Stomach (tissue), 19 donors: ENCODE measurements at places on chromosomes 1 and 21. TPM values are rescaled to one million over a fixed set of nuclear protein-coding genes. Genes with fewer than 3 reads are reported as not detected.
A peak's percentile ranks its signal among the peaks of the same experiment; 100 is the strongest.

DNA sequence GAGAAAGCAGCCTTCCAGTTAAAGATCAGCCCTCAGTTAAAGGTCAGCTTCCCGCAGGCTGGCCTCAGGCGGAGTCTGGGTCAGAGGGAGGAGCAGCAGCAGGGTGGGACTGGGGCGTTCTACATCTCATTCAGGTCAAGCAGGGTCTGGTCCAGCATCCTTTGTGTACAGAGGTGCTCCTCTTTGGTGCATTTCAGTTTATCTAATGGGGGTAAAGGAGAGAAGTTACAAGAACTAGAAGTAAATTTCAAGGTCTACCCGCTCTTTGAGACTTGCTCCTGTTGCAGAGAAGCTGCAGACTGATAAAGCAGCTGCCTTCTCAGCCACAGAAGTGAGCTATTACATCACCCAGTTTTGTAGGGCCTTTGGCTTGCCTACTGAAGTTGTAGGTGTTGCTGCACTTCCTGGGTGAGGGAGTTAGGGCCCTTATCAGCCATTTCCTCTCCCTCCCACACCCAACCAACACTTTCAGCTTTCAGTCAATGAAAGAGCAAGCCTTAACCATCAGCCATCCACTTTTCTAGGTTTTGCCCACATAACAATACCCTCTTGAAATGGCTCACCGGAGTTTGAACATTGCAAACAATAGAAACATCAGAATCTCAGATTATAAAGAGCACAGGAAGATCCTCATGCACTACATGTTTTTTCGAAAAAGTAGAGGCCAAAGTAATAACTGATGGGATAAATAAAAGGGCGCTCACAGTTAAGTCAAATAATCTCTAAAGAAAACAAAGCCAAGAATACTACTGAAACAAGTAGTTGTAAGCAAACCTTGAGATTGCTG is 2.8 kb upstream of the NUP210L start:
- H3K27me3 ChIP-seq, result no peaks in the 10 kb centered on the region
- peaks cover 78% of the 10 kb centered on the region for H3K36me3 ChIP-seq
- H3K4me1 ChIP-seq, result peaks cover 38% of the 10 kb centered on the region
- DNase-seq, result peak; percentile 84
- H3K27ac ChIP-seq, result peak overlapping the region; percentile 30

- DNase-seq, result no peak
- H3K4me1 ChIP-seq, result peaks cover 8% of the 10 kb centered on the region
- no peak overlapping the region for H3K4me3 ChIP-seq
- H3K27me3 ChIP-seq, result no peaks in the 10 kb centered on the region
- H3K27ac ChIP-seq, result no peak overlapping the region
- peaks cover 33% of the 10 kb centered on the region for H3K36me3 ChIP-seq
These were observed 84.0 kb downstream of the RAVER2 start for GRCh38 chr1:64828829-64829228.

LRIG2 gene
- 14.5 TPM for total RNA-seq

LEFTY2 gene
- not detected for total RNA-seq

LCE3D gene
- not detected for total RNA-seq

DNA sequence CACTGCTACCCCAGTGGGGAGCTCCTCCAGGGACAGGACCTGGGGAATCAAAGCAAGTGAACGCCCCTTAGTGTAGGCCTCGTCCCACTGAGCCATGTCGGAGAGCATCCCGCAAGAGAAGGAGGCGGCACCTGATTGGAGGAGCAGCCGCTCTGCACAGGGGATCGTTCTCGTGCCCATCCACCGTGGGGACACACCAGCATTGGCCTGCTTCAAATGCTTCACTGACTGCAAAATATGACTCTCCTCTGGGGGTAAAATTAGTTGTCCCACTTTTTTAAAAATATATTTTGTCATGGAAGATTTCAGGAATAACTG is 111.0 kb downstream of the PDE9A start:
- no peak overlapping the region for H3K27ac ChIP-seq
- peaks cover 22% of the 10 kb centered on the region for H3K36me3 ChIP-seq
- no peak for DNase-seq
- H3K27me3 ChIP-seq, result no peaks in the 10 kb centered on the region
- no peak overlapping the region for H3K4me3 ChIP-seq

DNA sequence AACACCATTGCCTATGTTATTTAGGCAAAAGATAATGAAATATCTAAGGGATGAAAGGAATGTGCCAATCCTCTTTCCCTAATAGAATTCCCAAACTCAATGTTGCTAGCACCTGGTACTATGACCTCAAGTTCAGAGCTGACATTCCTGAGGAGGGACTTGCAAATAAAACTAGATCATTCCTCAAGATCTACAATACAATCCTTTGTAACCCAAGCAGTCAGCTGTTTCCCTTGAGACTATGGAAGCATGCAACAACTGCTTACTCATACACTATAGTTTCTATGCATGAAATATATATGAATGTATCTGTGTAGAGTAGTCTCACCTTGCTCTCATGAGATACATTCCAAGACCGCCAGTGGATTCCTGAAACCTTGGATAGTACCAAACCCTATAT is 65.0 kb downstream of the ABL2 start:
- H3K27ac ChIP-seq, result no peak overlapping the region
- H3K4me3 ChIP-seq, result no peak overlapping the region
- no peaks in the 10 kb centered on the region for H3K4me1 ChIP-seq
- no peak for DNase-seq
- H3K27me3 ChIP-seq, result no peaks in the 10 kb centered on the region

- H3K27ac ChIP-seq, result no peak overlapping the region
- no peaks in the 10 kb centered on the region for H3K27me3 ChIP-seq
- H3K36me3 ChIP-seq, result no peaks in the 10 kb centered on the region
- no peaks in the 10 kb centered on the region for H3K4me1 ChIP-seq
- no peak for DNase-seq
These were observed 562.2 kb upstream of the PTBP2 start for GRCh38 chr1:96159379-96159778.

DNA sequence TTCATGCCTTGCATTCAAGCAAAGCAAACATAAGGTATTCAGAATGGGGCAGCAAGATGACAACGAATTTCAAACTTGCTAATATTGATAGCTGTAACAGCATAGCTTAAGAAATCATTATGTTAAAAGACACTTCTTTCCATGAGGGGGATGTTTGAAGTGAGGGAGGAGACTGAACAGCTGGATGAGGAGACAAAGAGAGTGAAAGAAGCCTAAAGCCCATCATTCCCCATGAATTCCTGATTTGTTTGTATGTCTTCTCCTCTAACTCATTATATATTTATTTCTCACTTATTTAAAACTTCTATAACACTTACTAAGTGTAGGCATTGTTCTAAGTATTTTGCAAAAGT is 125.2 kb upstream of the PBX1 start:
- no peaks in the 10 kb centered on the region for H3K27me3 ChIP-seq
- no peaks in the 10 kb centered on the region for H3K36me3 ChIP-seq
- H3K4me1 ChIP-seq, result no peaks in the 10 kb centered on the region
- DNase-seq, result no peak
- no peak overlapping the region for H3K27ac ChIP-seq
- H3K4me3 ChIP-seq, result no peak overlapping the region

DNA sequence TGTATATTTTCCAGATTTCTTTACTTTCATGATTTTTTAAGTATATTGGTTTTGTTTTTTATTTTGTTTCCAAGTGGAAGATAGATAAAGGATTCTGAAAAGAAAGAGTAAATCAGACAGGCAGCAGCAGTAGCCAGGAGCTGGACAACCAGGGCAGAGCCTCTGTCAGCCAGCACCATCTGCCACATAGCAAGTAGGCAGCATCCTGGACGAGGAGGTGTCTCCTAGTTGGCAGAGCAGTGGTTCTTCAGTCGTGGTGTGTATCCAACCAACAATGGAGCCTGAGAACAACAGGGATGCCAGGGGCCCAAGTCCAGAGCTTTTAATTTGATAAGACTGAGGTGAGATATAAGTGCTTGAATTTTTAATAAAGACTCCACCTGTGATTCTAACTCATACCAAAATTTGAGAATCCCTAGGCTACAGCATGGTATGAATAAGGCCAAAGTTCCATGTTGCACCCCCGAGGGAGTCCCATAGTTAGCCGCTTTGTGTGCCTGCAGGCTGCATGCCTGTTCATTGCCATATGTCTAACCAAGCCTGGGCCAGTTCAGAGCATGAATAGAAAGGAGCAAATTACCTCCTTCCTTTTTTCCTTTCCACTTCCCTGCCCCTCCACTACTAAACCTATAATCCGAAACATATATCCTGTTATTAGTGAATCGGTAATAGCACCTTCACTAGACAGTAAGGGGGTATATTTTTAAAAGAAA is 153.2 kb downstream of the NTNG1 start:
- H3K4me1 ChIP-seq, result no peaks in the 10 kb centered on the region
- H3K4me3 ChIP-seq, result no peak overlapping the region
- no peak overlapping the region for H3K27ac ChIP-seq

DNA sequence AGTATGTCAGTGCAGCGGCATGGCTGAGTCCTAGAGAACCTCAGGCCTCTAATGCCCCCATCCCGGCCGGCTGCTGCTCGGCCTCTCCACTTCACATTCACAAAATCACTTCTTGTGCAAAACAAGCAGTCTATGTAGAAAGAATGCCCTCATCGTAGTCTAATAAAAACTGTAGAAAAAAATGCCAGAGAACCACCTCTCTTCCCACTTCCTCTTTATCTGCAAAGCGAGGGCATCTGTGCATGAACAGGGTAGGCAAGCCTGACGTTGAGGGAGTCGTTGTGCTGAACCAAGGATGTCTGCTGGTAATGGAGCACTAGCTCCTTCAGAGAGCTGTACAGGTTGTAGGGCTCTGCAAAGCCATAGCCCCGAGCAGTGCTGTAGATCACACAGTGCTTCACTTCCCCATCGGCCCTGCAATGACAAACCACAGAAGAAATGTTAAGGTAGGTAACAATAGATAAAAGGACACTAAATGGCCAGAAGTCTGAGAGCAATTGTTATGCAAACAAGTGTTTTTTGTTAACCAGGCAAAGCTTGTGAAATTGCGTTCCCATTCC is 88.9 kb downstream of the PIK3R3 start:
- H3K36me3 ChIP-seq, result peaks cover 9% of the 10 kb centered on the region
- H3K4me3 ChIP-seq, result no peak overlapping the region
- no peaks in the 10 kb centered on the region for H3K27me3 ChIP-seq
- H3K4me1 ChIP-seq, result peaks cover 38% of the 10 kb centered on the region

- H3K4me3 ChIP-seq, result no peak overlapping the region
- H3K27me3 ChIP-seq, result peaks cover 17% of the 10 kb centered on the region
- no peaks in the 10 kb centered on the region for H3K36me3 ChIP-seq
- DNase-seq, result no peak
- no peak overlapping the region for H3K27ac ChIP-seq
These were observed 7.5 kb upstream of the LHX8 start for GRCh38 chr1:75126611-75127101.

DNA sequence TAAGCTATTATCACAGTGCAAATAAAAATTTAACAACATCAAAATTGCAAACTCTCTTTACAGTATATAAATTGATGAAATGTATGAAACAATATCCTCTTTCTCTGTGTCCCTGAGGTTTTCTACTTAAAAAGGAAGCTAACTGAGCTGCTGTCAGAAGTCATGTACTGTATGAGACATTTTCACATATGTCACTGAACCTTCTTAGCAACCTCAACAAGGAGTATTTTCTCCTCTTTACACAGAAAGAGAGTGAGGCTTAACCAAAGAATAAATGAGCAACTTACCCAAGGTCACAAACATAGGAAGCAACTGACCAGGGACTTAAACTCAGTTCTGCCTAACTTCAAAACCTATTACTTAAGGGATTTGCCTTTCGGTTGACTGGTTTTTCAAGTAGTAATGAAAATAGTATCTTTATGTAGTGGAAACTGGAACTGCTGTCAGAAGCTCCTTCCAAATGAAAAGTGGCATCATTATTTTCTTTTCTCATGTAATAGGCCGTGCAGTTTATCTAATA is 288.9 kb downstream of the LRRIQ3 start:
- H3K4me3 ChIP-seq, result no peak overlapping the region
- no peak for DNase-seq
- no peaks in the 10 kb centered on the region for H3K4me1 ChIP-seq
- H3K36me3 ChIP-seq, result no peaks in the 10 kb centered on the region
- H3K27me3 ChIP-seq, result no peaks in the 10 kb centered on the region

DNA sequence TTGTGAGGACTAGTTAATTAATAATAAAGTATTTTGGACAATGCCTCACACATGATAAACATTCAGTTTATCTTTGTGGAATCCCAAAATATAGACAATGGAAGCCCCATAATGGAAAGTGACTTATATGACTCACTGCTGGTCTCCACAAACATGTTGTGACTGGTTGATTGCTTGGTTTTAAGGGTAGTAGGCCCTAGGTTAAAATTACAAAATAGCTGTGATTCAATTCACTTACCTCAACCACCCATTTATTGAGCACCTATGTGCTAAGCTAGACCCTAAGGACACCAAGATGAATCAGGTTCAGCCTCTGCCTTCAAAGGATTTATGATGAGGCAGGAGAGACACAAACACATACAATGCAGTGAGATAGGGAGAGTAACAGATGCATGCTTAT is 42.4 kb downstream of the KANK4 start:
- H3K27ac ChIP-seq, result no peak overlapping the region
- no peaks in the 10 kb centered on the region for H3K36me3 ChIP-seq
- no peaks in the 10 kb centered on the region for H3K4me1 ChIP-seq
- no peak for DNase-seq

SLC25A44 gene
- 4.9 TPM for total RNA-seq

DNA sequence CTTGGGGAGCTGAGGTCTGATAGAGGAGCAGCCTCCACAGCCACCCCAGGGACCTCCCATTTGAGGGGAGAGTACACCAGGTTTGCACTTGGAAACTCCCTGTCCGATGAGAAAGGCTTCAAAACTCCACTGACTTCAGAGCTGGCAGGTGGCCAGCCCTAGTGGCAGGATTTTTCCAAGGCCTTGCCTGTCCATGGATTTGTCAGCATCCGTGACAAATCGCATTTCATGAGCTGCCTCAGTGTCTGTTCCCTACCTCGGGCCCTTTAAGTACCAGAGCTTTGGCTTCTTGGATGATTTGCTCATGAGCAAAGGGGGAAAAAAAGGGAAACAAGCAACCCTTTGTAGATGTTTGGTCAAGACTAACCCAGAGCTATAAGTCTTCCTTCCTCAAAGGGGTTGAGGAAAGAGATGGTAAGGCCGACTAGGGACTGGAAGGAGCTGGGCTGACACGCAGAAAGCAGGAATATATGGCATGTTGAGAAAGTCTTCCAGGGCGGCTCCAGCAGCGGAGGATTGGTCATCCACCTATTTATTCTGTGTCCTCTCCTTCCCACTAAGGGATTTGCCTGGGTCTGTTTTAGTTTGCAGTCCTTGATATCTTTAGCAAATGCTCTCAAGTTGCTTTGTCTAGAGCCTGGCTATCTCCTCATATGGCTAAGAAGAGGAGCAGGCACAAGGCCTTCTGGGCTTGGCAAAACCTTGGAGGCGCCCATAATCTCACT is 2.7 kb upstream of the HSPG2 start:
- H3K27me3 ChIP-seq, result no peaks in the 10 kb centered on the region
- H3K27ac ChIP-seq, result peak overlapping the region; percentile 96
- no peaks in the 10 kb centered on the region for H3K36me3 ChIP-seq
- H3K4me3 ChIP-seq, result no peak overlapping the region
- H3K4me1 ChIP-seq, result peaks cover 66% of the 10 kb centered on the region

GRCh38 chr1:64875606-64876005 is 90.7 kb downstream of the JAK1 start:
- no peak for DNase-seq
- no peaks in the 10 kb centered on the region for H3K27me3 ChIP-seq
- peaks cover 30% of the 10 kb centered on the region for H3K36me3 ChIP-seq
- no peak overlapping the region for H3K27ac ChIP-seq
- H3K4me3 ChIP-seq, result no peak overlapping the region
